ENCODE measurements at places on chromosomes 5 and 9.

DNA sequence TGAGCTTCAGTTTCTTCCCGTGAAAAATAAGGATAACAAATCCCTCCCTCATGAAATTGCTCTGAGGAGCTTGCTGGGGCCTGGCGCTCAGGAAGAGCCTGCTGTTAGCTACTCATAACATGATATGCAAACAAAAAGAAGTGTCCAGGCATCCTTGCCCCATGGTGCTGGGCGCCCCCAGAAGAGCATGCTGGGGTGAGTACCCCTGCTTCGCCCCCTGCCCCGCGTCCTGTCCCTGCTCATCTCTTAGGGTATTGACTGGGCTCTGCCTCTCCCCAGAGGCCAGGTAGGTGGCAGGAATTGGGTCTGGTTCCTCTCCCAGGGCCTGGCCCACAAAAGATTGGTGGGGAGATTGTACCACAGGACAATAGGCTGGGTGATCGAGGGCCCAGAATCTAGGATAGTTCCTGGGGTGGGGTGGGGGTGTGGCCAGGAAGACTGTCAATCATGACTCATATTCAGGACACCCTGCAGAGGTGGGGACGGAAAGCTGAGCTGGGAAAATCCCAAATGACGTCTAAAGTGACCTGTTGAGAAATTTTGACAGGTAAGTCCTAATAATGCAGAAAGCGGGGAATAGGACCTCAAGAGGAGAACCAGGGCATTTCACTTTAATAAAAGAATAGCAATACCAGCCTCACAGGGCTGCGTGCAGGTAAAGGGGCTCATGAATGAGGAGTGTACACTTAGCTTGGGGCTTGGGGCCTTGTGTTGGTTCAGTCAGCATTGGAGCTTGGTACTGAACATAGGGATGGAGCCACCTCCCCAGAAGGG, 8.9 kb downstream of the PITX1 start:
- DNase-seq = no peak

GRCh38 chr5:99129768-99130501, 201.1 kb upstream of the CHD1 start:
- no peak for DNase-seq

DNA sequence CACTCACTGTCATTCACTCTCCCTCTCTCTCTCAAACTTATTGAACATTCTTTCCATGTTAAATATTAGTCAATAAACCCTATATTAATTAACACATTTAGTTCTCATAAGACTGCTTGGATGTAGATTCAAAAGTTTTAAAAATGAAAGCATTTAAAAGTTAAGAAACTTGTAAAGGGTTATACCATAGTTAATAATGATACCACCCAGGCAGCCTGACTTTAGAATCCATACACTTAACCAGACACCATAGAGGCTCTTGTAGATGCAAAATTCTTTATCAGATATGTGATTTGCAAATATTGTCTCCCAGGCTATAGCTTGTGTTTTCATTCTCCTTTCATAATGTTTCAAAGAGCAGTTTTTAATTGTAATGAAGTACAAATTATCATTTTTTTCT, 335.8 kb upstream of the ACTBL2 start:
- DNase-seq = no peak

GRCh38 chr9:89089176-89089575, 89.4 kb downstream of the SHC3 start:
- DNase-seq = no peak

GRCh38 chr5:4572311-4573100, 567.6 kb upstream of the ADAMTS16 start:
- no peak for DNase-seq

GRCh38 chr9:95458666-95459065, 58.1 kb downstream of the PTCH1 start:
- no peak for DNase-seq

- DNase-seq = no peak
Measured at GRCh38 chr5:113250341-113250953, 184.3 kb downstream of the TSSK1B start.

GRCh38 chr5:66967826-66968262, 228.8 kb downstream of the CD180 start:
- no peak for DNase-seq

DNA sequence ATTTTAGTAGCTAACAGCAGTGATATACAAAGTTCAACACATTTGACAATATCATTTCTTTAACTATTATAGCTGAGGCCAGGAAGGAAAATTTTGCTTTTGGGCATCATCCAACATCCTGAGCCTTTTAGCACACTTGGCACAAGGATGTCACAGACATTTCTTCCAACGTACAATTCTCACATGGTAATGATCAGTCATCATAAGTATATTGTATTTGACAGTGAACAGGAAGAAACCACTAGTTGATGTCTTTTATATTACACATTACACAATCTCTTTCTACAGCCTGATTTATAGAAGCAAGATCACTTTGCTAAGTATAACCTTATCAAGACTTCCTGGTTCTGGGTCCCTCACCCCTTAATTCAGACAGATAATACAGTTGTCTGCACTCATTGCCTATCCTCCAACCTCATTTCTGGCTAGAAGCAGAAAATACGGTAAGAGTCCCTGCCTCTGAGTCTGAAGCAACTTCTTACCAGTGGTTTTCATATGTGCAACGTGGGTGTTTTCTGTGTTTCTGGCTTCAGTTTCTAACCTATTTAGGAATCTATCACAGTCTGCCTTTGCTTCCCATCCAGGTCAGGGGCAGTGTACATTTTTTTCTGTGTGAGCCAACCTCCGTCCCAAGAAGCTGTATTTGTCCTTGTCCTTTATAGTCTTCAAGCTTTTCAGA, 167.8 kb downstream of the PAM start:
- DNase-seq = no peak

GRCh38 chr5:170774831-170775230, 8.7 kb upstream of the GABRP start:
- no peak for DNase-seq

- DNase-seq = no peak
Measured at GRCh38 chr9:35646153-35646532, 4.6 kb downstream of the SIT1 start.

DNA sequence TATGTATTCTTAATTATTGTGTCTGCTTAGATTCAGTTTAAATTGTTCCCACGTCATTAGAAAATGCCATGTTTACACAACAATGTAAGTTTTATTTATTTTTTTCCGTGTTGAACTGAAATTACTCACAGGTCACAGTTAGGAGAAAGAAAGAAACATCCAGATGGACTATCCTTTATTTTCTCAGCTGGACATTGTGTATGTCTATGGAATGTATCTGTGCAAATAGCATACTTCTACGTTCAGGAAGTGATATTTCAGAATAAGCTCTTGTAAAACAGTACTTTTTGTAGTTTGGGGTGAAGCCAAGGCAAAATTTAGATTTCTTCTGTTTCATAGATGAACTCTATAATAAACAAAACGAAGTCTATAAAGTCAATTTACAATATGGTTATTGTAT, 249.0 kb upstream of the ZNF608 start:
- DNase-seq = no peak

DNA sequence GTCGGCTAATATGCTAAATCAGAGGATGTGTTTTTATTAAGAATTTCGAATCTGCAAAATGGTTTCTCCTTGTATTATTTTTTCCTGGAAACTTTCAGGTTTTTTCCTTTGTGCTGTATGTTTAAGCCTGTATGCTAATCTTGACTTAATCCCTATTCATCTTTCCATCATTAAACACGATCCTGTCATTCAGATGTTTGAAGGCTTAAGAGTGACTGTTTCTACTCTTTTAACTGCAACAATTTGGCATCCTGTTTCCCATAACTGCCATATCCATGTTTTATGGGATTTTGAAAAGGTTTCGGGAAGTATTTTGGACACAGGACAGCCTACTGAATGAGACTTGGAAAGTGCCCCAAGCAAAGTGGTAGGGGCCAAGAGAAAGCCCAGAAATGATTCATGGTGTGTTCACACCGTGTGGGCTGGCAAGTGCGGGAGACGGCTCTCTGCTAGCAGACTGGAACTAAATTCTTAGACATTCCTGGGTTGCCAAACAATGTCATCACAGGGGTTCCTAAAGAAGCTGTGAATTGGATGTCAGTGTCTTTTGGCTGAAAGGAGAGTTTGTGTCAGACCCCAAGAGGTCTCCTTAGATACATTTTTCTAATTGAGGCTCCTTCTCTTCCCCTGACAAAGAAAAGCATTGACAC, 125.4 kb upstream of the ADAMTS16 start:
- DNase-seq = peak; percentile 42

DNA sequence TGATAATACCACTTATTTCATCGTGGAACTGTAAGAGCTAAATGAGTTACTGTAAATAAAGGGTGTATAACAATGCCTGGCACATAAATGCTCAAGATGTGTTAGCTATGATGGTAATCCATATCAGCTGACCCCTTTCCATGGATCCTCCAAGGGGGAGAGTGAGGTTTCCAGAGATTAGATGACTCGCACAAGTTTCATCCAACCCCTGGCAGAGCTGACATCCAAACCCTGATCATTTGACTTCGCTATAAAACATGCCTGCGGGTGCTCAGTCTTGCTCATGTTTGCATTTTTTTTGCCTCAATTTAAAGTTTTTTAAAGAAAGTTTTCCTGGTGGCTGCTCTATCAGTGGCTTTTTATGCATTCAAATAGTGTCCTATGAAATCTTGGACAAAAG, 145.7 kb upstream of the SMIM23 start:
- DNase-seq = no peak

DNA sequence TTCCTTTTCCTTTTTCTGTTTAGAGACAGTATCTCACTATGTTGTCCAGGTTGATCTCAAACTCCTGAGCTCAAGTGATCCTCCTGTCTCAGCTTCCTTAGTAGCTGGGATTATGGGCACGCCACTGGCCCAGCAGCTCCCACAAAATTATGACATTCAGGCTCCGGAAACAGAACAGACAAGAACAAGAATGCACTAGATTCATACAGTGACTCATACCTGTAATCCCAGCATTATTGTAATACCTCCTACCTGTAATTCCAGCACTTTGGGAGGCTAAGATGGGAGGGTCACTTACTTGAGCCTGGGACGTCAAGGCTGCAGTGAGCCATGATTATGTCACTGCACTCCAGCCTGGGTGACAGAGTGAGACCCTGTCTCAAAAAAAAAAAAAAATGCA, 26.7 kb upstream of the B4GALT1 start:
- no peak for DNase-seq

DNA sequence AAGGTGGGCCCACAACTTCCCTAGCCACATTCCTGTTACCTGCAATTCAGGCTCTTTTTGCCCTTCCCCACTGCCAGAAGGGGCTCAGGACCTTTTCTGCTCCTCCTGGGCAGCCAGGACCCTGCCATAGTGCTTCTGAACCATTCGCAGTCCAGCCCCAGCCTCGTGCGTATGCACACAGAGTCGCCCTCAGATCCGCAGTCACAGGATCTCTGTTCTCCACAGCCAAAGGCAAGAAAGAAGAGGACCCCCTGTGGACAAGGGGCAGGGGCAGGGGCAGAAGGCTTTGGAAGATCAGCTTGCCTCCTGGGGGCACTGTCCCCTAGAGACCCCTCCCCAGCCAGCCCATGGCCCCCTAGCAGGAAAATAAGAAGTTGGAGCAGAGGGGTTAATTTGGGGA, 82.8 kb downstream of the PCDH1 start:
- no peak for DNase-seq

GRCh38 chr5:135944967-135945560, 9.7 kb downstream of the LECT2 start:
- peak; percentile 36 for DNase-seq

- no peak for DNase-seq
Measured at GRCh38 chr5:143865426-143866025, 53.6 kb downstream of the HMHB1 start.

- DNase-seq = no peak
Measured at GRCh38 chr5:16909464-16909863, 26.6 kb downstream of the MYO10 start.

DNA sequence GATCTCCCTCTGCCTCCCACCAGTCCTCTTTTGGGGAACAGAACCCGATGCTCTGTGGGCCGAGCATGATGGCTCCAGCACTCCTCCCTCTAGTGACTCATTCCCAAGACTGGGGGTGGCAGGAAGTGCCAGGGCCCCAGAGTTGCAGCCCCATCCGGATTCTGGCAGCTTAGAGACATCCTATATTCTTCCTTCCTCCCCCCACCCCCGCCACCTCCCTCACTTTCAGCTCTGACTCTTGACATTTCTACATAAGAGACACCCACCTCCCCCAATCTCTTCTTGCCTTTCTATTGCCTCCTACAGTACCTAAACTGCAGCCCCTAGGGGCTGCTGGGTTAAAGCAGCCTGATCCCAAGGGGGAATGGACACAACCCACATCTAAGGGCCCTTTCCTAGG, 47.1 kb upstream of the MATR3 start:
- DNase-seq = no peak
